Upper lobe of left lung (tissue), 6 donors: ENCODE measurements at places on chromosomes 3 and 15. TPM values are rescaled to one million over a fixed set of nuclear protein-coding genes. Genes with fewer than 3 reads are reported as not detected.
A peak's percentile ranks its signal among the peaks of the same experiment; 100 is the strongest.

The TLR9 gene
- total RNA-seq, result 1.1 TPM

GRCh38 chr3:25782938-25783660 is at the start of gene NGLY1:
Gene NGLY1, minus strand, starts transcription at chr3:25783443. Its CDS starts 53 bp downstream, at chr3:25783390.
- peak within 1 kb of the TSS; percentile 99 for H3K4me3 ChIP-seq
- H3K27me3 ChIP-seq, result no peaks in the 10 kb centered on the region
- peaks cover 11% of the 10 kb centered on the region for H3K4me1 ChIP-seq
- peak within 1 kb of the TSS; percentile 90 for H3K27ac ChIP-seq

The SLC2A2 gene
- 0.13 TPM for total RNA-seq

DNA sequence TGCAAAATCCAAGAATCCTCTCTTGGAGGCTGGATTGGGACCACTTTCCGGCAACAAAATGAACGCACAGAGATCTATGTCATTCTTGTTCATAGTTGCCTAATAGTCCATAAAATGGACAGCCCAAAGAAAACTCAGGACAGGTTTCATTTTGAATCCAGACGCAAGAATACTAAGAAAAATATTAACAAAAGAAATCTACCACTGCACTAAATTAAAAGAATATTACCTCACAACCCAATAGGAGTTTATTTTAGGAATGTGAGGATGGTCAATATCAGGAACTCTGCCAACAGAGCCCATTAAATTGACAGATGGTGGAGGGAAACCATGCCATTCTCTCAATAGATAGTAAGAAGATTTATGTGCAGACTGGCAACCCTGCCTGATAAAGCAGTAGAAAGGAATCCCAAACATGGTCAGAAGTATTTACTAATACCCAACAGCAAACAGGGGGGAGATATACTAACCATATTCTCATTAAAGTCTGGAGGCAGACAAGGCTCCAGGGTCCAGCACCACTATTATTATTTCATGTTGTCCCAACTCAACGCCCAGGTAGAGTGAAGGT is 127.6 kb downstream of the SMAD6 start:
- no peak overlapping the region for H3K4me3 ChIP-seq
- no peaks in the 10 kb centered on the region for H3K36me3 ChIP-seq
- peaks cover 19% of the 10 kb centered on the region for H3K4me1 ChIP-seq

The PCOLCE2 gene
- total RNA-seq, result 46.3 TPM

- no peak overlapping the region for H3K27ac ChIP-seq
- H3K36me3 ChIP-seq, result no peaks in the 10 kb centered on the region
- H3K27me3 ChIP-seq, result no peaks in the 10 kb centered on the region
- H3K4me1 ChIP-seq, result no peaks in the 10 kb centered on the region
- no peak for DNase-seq
- no peak overlapping the region for H3K4me3 ChIP-seq
Measured at GRCh38 chr3:48619541-48620524, 1.7 kb downstream of the TMEM89 start.

DNA sequence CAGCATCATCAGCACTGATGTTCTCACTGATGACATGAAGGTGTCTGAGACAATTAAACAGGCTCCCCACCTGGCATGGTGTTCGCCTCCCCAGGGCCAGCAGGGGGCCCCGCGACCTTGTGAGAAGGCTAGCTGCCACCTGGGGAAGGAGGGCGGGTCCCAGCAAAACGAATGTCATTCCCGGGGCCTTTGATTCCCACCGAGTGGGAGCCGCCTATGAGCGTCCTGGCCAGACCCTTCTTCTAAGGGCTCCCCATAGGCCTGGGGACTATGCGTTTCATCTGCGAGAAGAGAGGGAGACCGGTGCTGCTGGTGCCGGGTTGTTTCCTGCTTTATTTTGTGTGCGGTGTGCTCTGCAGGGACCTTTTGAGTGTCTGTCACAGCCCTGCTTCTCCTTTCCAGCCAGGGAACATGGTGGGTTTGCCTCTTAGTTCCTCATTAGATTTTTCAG is 20.5 kb upstream of the MINDY4B start:
- peak; percentile 86 for DNase-seq
- no peaks in the 10 kb centered on the region for H3K27me3 ChIP-seq
- H3K4me1 ChIP-seq, result no peaks in the 10 kb centered on the region
- peak overlapping the region; percentile 15 for H3K4me3 ChIP-seq
- no peak overlapping the region for H3K27ac ChIP-seq

DNA sequence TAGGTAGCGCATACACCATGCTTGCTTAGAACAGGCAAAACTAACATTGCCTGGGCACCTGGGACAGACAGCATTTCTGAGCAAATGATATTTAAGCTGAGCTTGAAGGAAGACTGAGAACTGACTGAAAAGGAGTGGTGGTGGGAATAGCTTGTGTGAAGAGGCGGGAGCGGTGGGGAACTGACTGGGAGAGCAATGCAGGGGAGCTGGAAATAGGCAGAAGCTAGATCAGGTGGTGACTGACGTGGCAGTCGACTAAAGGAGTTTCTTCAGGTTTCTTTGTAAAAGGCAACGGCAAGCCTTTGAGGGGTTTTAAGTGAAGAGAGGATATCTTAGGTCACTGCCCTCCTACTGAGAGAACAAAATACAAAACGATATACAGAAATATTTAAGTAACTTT is 61.8 kb downstream of the NEO1 start:
- DNase-seq, result no peak
- no peak overlapping the region for H3K27ac ChIP-seq
- no peaks in the 10 kb centered on the region for H3K4me1 ChIP-seq
- H3K27me3 ChIP-seq, result no peaks in the 10 kb centered on the region
- no peak overlapping the region for H3K4me3 ChIP-seq

DNA sequence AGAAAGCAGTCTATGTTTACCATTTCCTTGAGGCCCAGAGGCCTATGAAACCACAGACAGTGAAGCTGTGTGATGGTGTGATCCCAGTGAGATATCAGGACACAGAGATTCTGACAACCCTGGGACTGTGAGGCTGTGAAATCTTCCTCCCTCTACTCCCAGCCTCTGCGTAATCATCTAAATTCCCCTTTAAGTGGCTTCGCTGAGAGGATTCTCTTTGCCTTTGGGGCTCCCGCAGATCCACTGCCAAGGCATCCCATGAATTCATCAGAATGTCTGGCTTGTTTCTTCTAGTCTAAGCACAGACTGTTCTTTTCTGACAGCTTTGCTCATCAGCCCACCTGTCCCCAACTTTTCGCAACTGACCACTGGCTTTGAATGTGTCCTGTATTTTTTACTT is 901.2 kb upstream of the NR2F2 start:
- H3K27ac ChIP-seq, result no peak overlapping the region
- H3K27me3 ChIP-seq, result no peaks in the 10 kb centered on the region
- no peaks in the 10 kb centered on the region for H3K36me3 ChIP-seq
- H3K4me3 ChIP-seq, result no peak overlapping the region

DNA sequence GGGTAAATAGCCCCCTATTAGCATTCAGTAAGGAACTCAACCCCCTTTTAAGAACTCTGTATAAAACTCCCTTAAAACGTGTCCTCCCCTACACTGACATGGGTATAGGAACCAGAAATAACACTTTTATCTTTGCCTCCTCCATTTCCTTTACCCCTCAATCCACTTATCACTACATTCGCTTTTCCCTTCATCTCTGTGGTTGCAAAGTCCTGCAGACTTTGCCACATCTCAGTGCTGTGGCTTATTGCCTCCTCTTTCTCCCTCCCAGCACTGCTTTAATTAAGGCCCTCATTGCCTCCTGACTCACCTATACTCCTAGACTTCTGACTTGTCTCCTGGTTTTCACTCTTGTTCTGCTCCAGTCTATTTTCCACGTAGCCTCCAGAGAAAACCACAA is 94.3 kb upstream of the GADL1 start:
- no peak overlapping the region for H3K4me3 ChIP-seq
- H3K27ac ChIP-seq, result no peak overlapping the region
- H3K4me1 ChIP-seq, result no peaks in the 10 kb centered on the region
- no peaks in the 10 kb centered on the region for H3K27me3 ChIP-seq
- no peak for DNase-seq

- DNase-seq, result no peak
- no peaks in the 10 kb centered on the region for H3K36me3 ChIP-seq
- no peak overlapping the region for H3K4me3 ChIP-seq
- H3K4me1 ChIP-seq, result peaks cover under 1% of the 10 kb centered on the region
- no peaks in the 10 kb centered on the region for H3K27me3 ChIP-seq
Measured at GRCh38 chr3:177484206-177484605, 286.9 kb upstream of the TBL1XR1 start.

The PRKCD gene
- 59.6 TPM for total RNA-seq

GRCh38 chr3:99970198-99970597 is 144.1 kb downstream of the FILIP1L start:
- H3K36me3 ChIP-seq, result no peaks in the 10 kb centered on the region
- no peaks in the 10 kb centered on the region for H3K4me1 ChIP-seq
- H3K27ac ChIP-seq, result no peak overlapping the region
- DNase-seq, result no peak
- no peaks in the 10 kb centered on the region for H3K27me3 ChIP-seq
- no peak overlapping the region for H3K4me3 ChIP-seq

DNA sequence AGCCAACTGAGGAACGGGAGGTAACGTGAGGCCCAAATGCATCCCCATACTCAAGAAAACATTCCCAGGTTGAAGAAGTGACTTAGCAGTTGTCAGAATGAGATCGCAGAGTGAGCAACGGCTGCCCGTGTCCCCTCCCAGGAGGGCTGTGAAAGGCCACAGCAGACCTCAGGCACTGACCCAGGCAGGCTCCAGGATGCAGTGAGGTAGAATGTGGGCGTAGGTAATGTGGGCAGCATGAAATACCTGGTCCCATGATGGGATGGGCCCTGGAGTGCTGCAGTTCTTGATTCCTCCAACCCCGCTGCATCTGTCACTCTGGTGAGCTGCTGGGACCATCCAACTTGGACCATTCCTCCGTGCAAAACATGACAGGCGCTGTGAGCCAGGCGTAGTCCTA is 74.8 kb downstream of the NSMCE3 start:
- no peak overlapping the region for H3K4me3 ChIP-seq
- no peak for DNase-seq
- H3K27me3 ChIP-seq, result no peaks in the 10 kb centered on the region
- H3K27ac ChIP-seq, result no peak overlapping the region

GRCh38 chr3:152283492-152284381 is 15.0 kb downstream of the MBNL1 start:
- H3K4me1 ChIP-seq, result peaks cover 74% of the 10 kb centered on the region
- no peaks in the 10 kb centered on the region for H3K27me3 ChIP-seq
- DNase-seq, result no peak
- no peak overlapping the region for H3K27ac ChIP-seq
- H3K4me3 ChIP-seq, result no peak overlapping the region

GRCh38 chr15:89751748-89752147 is 699 bp upstream of the MESP1 start:
- no peak for DNase-seq
- H3K27me3 ChIP-seq, result no peaks in the 10 kb centered on the region
- H3K4me3 ChIP-seq, result no peak overlapping the region
- peaks cover 14% of the 10 kb centered on the region for H3K4me1 ChIP-seq
- H3K36me3 ChIP-seq, result no peaks in the 10 kb centered on the region

- no peaks in the 10 kb centered on the region for H3K27me3 ChIP-seq
- no peak overlapping the region for H3K27ac ChIP-seq
- H3K4me1 ChIP-seq, result no peaks in the 10 kb centered on the region
- no peak for DNase-seq
Measured at GRCh38 chr15:97401195-97401594, 559.3 kb upstream of the ARRDC4 start.

DNA sequence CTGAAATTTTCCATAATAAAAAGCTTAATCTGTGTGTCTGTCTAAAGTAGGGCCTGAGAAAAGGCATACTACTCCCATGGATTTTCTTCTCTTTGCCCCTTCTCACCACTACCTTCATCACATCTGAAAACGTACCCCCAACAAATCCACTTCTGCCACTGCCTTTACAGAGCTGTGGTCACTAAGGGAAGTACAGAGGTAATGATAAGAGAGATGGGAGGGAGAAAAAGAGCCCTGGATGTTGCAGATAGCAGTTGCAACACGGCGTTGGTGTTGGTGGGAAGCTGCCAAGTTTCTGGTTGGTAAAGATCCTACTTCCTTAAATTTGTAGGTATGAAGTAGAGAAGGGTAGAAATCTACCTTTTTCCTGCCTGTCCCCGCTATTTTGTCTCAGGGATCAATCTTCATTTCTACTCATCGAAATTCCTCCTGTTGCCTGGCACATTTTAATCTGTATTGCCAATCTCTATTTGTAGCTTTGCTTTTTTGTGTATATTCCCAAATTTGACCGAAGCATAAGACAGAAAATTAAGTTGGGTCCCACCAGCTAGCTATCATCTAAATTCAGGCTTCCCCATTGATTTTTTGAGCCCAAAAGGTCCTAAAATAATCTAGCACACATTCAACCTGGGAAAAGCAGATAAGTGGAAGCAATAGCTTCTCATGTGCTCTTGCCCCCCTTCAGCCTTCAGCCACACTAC is 102.9 kb downstream of the TFDP2 start:
- DNase-seq, result no peak
- H3K27me3 ChIP-seq, result no peaks in the 10 kb centered on the region
- H3K36me3 ChIP-seq, result no peaks in the 10 kb centered on the region
- H3K4me1 ChIP-seq, result no peaks in the 10 kb centered on the region

- no peak overlapping the region for H3K27ac ChIP-seq
- no peak overlapping the region for H3K4me3 ChIP-seq
- no peaks in the 10 kb centered on the region for H3K27me3 ChIP-seq
- H3K4me1 ChIP-seq, result peaks cover 2% of the 10 kb centered on the region
Measured at GRCh38 chr3:11764931-11765363, 81.7 kb downstream of the TAMM41 start.

- H3K27me3 ChIP-seq, result no peaks in the 10 kb centered on the region
- no peaks in the 10 kb centered on the region for H3K36me3 ChIP-seq
- H3K4me3 ChIP-seq, result no peak overlapping the region
Measured at GRCh38 chr3:53588122-53588521, 93.7 kb downstream of the CACNA1D start.

DNA sequence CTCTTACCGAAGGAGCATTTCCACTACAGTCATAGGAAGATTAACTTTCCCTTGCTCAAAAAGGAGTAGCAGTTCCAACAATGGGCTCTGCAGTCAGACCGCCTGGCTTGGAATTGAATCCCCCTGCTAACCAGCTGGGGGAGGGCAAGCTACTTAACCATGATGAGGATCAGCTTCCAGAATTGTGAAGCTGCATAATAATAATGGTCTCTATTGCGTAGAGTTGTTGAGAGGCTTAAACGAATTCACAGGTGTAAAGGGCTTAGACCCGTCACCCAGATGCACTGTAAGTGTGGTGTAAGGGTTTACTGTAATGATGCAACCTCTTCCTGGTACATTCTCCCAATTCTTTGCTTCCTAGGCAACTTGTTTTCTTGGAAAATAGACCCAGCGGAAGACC is 185.2 kb upstream of the RGMA start:
- H3K36me3 ChIP-seq, result no peaks in the 10 kb centered on the region
- no peak overlapping the region for H3K27ac ChIP-seq
- DNase-seq, result no peak

The DAPK2 gene
- total RNA-seq, result 229 TPM

DNA sequence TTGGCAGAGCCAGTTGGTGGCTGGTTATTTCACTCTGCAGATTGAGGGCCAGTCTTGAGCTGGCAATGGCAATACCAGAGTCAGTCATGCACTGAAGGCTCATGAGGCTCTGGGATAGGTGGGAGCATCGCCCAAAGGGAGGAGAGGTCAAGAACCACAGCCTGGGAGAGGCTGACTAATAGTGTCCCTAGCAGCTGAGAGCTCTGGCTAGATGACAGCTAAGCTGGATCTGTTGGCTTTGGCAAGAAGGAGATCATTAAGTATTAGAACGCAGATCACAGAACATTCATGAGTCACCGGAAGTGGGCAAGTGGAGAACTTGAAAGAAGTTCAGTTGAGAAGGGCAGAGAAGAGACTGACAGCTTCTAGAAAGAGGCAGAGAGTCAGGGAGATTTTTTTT is 521.1 kb downstream of the NR2F2 start:
- H3K27me3 ChIP-seq, result no peaks in the 10 kb centered on the region
- no peaks in the 10 kb centered on the region for H3K36me3 ChIP-seq
- no peak for DNase-seq
- H3K27ac ChIP-seq, result no peak overlapping the region
